ENCODE measurements at places on chromosomes 12 and 14.
A peak's percentile ranks its signal among the peaks of the same experiment; 100 is the strongest.

DNA sequence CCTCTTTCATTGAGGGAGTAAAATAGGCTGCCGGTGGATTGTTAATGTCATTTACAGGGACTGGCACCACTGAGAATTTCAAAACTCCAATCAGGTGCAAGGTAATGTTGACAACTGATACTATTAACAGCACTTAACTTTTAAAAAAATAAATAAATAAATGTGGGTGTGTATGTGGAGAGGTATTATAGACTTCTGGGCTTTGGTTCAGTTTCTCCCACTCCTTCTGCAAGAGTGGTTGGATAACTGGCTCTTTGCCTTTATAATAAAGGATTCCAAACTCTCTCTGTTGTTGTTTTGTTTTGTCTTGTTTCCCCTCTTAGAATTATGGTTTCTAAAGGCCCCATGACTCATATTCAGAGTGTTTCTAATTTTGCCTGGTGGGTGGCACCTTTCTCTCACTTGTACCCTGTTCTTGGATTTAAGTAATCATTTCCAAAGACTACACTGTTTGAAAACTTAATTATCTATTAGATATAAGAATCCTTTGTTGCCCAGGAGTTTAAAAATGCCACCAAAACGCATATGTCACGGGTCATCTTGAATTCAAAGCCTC lies 151.6 kb upstream of the ARID2 start:
- DNase-seq = no peak

DNA sequence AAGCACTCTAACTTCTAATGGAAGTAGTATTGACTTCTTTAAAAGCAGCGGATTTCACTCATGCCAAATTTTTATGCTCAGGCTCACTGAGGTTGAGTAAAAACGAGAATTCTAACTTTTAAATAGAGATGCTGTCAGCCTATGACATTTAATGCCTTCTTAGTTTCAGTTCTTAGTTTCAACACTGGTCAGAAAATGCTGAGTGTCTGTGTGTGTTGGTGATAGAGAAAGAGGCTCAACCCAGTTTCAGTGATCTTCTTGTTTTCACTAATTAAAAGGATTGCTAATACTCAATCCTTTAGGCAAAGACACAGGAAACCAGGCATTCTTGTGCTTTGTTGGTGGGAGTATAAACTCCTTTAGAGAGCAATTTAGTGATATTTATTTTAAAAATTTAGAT lies 31.0 kb downstream of the PEBP1 start:
- DNase-seq = no peak

DNA sequence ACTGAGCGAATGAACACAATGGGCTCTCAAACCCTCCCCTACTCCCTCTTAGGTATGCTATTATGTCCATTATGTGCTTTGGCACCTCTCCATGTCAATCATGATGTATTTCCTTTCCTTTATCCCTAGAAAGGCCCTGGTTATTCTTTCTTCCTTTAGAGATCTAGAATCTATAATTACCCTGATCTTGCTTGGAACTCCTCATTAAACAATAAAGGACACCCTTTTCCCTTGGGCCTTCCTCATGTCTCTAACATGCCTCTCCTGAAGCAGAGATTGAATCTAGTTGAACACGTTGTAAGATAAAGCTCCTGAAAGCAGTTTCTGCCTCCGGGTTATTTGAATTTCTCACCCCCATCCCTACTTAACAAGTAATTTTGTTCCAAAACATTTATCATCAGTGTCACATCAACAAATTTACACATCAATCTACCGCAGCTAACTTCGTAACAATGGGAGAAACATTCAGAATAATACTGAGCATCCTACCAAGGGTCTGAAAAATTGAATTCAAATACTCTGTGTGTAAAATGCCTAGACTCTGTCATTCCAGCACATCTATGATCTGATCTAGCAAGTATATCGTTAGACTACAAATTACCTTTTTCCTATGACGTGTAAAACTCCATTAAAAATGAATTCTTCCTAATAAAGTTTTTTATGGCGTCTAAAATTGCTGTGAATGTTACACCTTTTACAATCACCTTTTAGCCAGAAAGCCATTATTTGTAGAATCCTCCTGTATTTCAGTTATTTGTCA lies 5.4 kb downstream of the USP44 start:
- no peak for DNase-seq

DNA sequence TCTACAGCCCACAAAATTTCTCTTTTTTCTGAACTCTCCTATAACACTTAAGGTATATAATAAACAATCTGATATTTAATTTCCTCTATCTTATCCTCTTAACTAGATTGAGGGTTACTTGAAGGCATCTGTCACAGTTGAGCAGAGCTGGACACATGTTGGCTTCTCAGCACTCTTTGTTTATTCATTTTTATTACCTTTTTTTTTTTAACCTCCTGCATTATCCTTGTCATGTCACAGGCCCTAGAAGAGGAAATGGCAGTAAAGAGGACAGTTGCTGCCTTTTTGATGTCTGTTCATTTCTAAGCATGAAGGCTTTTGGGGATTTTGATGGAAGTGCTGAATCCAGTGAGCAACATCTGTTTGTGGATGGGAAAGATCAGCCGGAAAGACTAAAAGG lies 32.5 kb upstream of the EVL start:
- no peak for DNase-seq

GRCh38 chr14:47730296-47730695 lies 54.9 kb upstream of the MDGA2 start:
- DNase-seq = no peak

- DNase-seq = no peak
Measured at GRCh38 chr12:66742508-66743367, 63.9 kb upstream of the GRIP1 start.

GRCh38 chr14:73924337-73924736 lies 25.6 kb downstream of the FAM161B start:
- DNase-seq = no peak

DNA sequence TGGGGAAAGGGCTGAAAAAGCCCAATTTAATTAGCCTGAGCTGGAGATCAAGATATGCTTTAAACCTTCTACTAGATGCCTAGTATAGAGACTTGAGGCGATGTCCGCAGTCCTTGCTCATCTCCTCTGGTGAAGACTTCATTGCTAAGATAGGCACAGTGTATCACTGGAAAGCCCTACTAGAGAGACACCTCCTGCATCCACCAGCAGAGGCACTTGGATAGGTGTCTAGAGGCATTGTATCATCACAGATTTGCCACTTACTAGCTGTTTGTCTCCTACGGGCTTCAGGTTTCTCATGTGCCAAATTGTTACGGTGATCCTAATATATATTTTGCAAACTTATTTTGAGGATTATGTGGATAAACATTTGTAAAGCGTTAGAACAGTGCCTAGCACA lies 1048.5 kb downstream of the GALC start:
- no peak for DNase-seq

DNA sequence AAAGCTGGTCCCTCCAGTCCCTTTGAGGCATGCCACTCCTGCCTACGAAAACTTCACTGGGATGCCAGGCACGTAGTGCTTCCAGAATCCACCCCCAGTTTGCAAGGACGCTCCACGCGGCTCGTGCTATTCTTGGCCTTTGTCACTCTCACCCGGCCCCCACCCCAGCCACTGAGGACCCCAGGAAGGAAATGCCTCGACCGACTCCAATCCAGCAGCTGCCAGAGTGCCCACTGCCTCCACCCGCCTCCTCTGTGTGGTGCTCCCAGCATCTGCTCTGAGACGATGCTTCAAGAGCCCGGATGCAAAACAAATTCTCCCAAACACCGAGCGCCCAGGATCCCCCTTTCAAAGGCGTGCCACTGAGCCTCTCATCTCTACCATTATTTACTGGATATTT lies 123.9 kb downstream of the RFLNA start:
- no peak for DNase-seq

GRCh38 chr12:113500782-113501311 lies 29.2 kb upstream of the LHX5 start:
- DNase-seq = no peak

- DNase-seq = no peak
Measured at GRCh38 chr12:68403711-68404110, 71.5 kb upstream of the MDM1 start.

GRCh38 chr12:26157001-26157400 lies 32.2 kb upstream of the BHLHE41 start:
- DNase-seq = no peak

- peak; percentile 92 for DNase-seq
Measured at GRCh38 chr14:28577711-28578131, 188.9 kb upstream of the FOXG1 start.

DNA sequence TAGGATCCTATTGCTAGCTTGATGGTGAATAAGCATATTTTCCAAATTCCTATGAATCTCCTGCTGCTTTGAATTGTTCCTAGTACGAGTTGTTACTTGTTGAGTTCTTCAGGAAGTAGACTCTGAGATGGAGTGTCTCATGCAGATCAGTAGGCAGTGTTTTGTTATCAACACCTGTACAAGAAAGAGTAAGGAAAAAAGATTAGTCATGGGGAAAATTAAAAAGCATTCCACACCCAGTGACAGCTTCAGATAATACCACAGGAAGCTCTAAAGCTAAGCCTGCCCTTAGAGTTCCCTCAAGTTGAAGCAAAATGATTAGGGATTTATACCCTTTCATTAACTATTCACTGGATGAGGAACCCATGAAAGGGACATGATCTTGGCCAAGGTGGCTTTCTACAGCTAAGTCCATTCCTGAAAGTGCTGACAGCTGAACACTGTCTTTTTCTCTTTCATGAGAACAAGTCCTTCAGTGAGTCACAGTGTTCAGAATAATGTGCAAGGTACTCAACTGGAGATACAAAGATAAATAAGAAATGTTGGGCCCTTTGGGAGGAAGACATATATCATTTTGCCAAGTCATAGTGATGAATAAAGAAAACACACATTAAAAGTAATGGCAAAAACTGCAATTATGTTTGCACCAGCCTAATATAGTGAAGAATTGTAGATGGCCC lies 49.1 kb downstream of the CCER1 start:
- peak; percentile 27 for DNase-seq

DNA sequence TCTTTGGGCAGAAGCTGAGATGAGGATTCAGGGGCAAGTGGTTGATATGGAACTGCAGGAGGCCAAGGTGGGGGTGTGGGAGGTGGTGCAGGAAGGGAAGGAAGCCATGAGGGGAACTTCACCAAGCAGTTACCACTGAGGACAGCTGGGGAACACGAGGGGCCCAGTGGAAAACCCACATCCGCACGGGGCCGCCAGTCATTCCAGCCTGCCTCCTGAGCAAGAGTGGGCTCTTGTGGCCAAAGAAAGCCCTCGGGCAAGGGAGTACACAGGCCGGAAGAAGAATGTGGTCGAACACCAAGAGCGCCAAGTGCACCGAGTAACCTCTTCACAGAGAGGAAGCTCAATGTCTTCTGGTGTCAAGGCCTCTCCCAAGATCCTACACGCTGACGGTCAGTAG lies 252.2 kb upstream of the FOXN3 start:
- DNase-seq = no peak

DNA sequence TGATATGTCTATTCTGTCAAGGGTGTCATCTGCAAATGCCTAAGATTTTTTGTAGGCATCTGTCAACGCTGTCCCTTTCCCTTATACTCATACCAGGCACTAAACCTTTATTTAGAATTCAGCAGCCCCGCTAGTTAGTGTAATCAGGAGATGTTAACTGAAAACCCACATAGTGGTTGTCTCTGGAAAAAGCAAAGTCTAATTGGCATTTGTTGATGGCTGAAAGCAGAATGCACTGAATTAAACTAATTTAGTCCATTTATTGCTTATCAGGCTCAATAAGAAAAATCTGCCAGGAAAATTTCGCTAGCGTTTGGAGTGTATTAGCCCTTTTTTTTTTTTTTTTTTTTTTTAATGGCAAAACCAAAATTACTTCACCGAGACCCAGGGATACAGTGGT lies 34.5 kb downstream of the TDP1 start:
- no peak for DNase-seq

DNA sequence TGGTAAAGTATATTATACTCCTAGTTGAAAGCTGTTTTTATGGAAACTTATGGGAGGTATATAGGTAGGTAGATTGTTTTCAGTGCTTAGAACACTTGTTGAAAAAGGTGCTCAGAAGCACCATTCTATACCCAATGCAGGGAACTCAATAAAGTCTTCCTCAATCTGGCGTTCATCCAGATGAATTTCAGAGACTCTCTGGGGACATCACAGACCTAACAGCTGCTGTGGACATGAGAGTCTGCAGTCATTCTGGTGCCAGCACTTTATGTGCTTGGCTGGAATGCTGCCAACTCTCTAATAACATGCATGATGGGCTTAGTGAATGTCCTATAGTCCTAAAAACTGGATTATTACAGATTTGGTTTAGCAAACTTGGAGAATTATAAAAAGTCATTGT lies 115.9 kb downstream of the NTN4 start:
- peak; percentile 18 for DNase-seq

GRCh38 chr14:68143341-68143841 lies 323.8 kb downstream of the RAD51B start:
- peak; percentile 78 for DNase-seq

- no peak for DNase-seq
Measured at GRCh38 chr14:104130974-104131651, 7.3 kb upstream of the KIF26A start.

DNA sequence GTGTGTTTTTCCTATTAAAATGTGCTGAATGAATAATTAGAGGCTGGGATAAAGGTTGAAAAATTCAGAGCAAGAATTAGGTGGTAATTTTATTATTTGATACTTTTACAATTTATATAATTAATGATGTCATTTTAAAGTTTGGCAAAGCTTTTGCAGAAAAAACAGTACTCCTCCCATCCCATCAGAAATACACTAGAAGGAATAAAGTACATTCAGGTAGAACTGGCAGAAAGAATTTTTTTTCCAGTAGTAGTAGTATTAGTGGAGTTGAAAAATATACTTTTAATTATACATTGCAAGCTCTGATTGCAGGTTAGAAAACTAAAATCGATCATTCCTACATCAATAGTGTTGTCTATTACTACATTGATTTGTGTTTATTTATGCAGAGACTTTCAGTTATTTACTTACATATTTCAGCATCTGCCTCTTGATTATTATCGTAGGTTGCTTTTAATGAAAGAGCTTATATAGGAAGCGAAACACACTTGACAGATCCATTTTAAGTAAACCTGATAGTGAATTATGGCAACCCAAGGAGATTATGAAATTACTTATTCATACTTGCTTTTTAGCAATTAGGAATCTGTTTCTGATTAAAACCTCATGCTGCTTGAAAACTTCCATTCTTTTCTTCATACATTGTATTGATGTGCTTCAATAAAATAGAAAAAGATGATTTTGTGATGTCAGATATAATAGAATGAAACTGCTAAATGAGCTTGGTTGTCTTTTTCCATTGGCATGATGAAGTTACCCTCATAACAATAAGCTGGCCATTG lies 10.1 kb downstream of the FOXG1 start:
- DNase-seq = no peak

DNA sequence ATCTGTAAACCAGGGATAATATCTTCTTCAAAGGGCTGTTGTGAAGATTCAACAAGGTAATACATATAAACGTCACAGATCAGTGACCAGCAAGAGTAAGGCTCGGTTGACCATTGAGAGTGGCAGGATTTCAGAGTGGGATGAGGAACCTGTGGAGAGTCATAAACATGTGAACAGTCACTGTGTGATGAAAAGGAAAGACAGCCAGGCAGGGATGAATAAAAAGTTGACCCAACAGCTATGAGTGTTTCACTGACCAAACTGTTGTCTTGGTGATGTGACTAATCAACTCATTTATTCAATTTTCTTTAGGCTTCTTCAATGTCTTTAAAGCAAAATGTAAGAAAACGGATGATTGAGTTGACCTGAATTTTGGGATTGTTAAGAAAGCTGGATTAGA lies 8.6 kb upstream of the FRMD6 start:
- peak; percentile 68 for DNase-seq

All from astrocyte of the spinal cord (primary cell).